ENCODE measurements at places on chromosomes 5 and 9.

- no peak for DNase-seq
Observed at GRCh38 chr5:98999631-99000030, 70.8 kb upstream of the CHD1 start.

- no peak for DNase-seq
Observed at GRCh38 chr9:22037954-22038690, 29.0 kb upstream of the CDKN2B start.

- no peak for DNase-seq
Observed at GRCh38 chr5:159936686-159937329, 20.5 kb downstream of the ADRA1B start.

DNA sequence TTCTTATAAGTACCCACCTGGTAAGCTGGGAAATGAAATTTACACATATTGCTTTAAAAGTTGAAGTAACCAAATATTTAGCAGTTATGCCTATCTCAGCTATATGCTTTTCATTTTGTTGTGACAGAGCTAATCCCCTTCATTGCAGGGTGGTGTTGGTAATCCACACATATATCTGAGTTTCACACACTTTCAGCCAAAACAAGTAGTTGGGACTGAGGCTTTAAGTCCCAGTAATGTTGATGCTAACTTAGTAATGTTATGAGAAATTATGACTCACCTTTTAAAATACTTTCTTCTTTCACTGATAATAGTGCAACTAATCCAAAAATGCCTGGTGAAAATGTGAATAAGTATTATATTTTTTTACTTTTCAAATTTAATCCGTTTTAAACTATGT is 19.2 kb upstream of the RICTOR start:
- no peak for DNase-seq

DNA sequence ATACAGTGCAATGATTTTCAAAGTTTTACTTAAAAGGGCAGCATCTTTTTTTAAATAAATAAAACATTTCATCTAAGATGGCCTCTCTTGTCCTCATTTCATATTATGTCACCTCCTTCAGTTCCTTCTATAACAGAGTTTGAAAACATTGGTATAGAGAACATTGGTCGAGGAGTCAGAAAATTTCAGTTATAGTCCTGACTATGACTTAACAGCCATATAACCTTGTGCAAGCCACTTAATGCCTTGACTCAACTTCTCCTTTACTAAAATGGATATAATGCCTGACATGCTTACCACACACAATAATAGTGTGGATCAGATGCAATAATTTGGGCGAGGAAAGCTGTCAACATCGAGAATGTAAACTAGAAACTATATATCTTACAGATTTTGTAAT is 22.6 kb downstream of the SSBP2 start:
- DNase-seq: no peak

GRCh38 chr5:112434641-112435040 is 15.6 kb upstream of the EPB41L4A start:
- no peak for DNase-seq

- DNase-seq: peak; percentile 6
Observed at GRCh38 chr5:13501176-13501575, 443.3 kb downstream of the DNAH5 start.

- no peak for DNase-seq
Observed at GRCh38 chr9:5013374-5013773, 28.3 kb downstream of the JAK2 start.

GRCh38 chr9:106816524-106816923 is 46.4 kb upstream of the ZNF462 start:
- no peak for DNase-seq

GRCh38 chr9:134178768-134179551 is 14.6 kb upstream of the RNU6ATAC start:
- peak; percentile 78 for DNase-seq

- no peak for DNase-seq
Observed at GRCh38 chr5:2913281-2913680, 161.8 kb upstream of the IRX2 start.

GRCh38 chr9:88092797-88093331 is 45.4 kb downstream of the SPATA31C2 start:
- DNase-seq: no peak

DNA sequence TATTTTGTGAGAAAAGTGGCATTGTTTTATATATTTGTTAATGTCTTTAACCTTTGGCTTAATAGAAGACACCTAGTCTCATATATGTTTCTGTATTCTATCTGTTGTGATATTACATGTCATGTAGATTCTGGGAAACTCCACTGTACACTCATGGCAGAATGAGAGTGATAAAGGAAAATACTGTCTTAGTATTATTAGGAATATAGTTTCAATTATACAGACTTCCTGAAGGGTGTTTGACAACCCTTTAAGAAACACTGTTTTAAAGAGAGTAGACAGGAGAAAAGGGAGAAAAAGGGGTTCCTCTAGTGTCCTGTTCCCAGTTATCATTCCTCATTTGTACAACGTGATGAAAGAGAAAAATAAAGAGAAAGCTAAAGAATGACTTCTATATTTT is 42.1 kb upstream of the SPEF2 start:
- DNase-seq: no peak

DNA sequence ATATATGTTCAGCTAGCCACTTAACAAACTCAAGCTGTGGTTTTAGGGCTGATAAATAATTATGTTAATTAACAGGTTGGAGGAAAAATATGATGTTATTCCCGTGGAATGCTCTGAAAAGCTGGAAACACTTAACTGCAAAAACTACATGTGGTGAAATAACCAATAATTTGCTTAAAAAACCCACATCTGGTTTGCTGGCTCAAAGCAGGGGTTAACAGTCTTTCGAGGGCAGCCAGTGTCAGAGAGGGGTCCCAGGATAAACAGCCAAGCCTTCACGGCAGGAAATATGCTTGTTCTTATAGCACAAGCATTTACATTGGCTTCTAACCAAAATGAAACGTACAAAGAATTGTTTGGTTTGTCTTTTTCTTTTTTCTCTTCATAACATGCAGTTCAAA is 254.0 kb upstream of the GAS1 start:
- DNase-seq: no peak

DNA sequence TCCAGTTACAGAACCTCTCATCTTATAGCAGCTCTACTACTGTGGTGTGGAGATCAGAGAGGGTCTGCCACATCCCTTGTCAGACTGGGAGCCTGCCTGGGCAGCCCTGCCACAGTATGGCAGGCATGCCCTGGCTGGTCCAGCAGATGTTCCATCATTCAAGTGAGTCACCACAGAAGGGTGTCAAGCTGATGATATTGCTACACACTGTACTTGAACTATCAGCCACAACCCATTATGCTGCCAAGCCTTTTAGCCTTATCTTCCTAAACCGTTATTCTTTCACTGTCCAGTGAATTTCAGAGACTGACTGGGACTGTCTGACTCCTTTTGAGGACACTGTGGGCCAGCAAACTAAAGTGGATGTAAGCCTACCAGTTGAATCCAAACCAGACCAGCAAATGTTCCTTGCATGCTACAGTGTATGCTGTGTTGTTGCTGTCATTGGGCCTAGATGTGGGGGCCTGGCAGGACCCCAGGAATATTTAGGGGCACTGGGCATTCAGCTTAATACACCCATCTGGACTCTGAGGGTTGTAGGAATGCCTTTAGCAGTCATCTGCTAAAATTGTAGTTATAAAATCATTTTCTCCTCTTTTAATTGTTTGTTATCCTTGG is 202.6 kb downstream of the NR3C1 start:
- peak; percentile 78 for DNase-seq

DNA sequence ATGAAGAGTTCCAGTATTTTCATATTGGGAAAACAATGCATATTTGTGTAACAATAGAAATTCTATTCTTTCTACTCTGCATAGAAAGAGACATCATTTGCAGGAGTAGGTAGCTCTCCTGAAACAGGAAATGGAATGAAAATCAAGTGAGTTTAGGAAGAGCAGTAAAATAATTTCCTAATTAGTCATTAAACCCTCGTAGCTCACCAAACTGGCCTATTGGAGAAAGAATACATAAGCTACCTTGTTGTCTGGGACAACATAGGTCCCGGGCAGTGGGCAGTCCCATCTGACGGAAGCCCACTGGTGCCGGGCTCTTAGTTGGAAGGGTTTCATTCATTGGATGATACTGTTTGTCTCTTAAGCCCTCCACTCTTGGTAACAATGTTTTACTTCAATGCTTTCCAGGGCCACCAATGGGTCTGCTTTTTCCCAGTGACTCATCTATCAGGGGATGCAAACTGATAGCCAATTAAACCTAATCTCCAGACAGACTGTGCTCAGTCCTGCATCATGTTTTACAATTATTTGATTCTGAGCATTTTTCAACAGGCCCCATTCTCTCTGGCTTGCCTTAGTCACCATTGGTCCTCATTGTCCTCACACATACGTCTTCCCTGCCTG is 46.5 kb downstream of the GNA14 start:
- DNase-seq: no peak

- no peak for DNase-seq
Observed at GRCh38 chr5:173890195-173890991, 2.2 kb downstream of the CPEB4 start.

- DNase-seq: no peak
Observed at GRCh38 chr9:98688710-98689495, 19.8 kb downstream of the GABBR2 start.

DNA sequence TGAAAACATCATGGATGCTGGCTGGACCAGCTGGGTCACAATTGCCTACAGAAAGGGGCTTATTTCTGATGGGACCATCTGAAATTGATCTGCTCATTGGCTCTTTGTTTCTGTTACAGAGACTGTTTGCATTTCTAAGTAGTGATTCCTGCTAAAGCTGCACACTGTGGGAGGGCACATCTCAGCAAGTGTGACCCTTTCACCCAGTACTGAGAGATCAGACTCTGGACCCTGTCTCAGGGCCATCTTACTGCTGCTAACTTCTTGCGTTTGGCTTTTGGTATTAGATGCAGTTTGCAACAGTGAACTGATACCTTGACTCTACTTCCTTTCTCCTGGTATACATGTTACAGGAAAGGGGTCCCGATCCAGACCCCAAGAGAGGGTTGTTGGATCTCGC is 24.5 kb upstream of the KDM4C start:
- DNase-seq: no peak
